ENCODE measurements at places on chromosomes 13 and 19.

GRCh38 chr13:67281466-67281865 is 51.3 kb upstream of the PCDH9 start:
- no peak for DNase-seq

DNA sequence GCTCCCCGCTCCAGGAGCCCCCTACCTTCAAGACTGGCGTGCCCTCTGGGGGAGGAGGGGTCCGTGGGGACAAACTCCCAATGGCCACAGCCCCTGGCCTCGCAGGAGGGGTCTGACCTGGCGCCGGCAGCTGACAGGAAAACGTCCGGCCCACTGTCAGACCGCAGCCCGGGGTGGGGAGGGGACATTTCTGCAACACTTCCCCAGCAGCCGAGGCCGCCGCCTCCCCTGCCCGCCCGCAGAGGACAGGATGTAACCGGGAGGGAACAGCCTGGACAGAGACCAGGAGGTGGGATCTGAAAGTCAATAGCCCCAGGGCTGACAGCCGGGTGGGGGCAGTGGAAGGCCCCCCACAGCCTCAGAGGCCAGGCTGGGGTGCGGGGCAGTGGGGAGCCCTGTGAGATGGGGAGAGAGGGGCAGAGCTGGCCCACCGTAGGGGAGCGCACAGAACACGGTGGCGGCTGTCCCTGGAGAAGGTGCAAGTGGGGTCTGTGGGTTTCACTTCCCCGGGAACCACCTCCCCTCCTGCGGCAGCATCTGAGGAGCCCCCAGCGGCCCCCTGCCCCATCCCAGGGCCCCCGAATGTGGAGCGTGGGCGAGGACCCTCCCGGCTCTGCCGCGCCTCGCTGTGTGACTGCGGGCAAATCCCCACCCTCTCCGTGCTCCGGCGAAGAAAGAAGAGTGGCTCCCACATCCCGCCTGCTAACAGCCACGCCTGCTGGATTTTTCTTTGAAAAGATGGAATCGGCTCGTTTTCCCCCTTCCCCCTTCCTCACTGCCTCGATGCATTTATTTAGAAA is at the start of gene PEAK3:
Gene PEAK3, minus strand, starts transcription at position 114 of the 800 bp plus-strand sequence. CDS start 1,244 bp downstream, outside the sequence.
- DNase-seq = no peak

DNA sequence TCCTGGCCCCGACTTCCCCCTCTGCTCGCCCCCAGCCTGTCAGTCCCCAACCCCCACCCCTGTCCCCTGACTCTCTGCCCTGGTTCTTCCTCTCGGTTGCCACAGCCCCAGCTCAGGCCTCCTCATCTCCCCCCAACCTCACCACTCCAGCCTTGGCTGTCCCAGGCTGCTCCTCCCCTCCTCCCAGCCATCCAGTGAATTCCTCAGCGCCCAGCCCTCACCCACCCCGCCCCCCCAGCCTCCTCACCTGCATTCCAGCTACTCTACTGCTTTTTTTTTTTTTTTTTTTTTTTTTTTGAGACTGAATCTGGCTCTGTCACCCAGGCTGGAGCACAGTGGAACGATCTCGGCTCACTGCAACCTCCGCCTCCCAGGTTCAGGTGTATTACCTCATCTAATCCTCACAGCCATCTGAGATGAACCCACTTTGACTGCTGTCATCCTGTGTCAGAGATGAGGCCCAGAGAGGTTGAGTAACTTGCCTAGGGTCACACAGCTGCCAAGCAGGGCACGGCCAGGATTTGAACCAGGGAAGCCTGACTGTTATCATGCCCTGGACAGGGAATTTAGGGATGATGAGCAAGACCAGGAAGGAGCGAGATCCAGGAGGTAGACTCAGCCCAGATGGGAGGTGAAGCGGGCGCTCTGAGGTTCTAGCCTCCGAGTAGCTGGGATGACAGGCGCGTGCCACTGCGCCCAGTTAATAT is 2.6 kb downstream of the SULT2B1 start:
- DNase-seq = no peak

DNA sequence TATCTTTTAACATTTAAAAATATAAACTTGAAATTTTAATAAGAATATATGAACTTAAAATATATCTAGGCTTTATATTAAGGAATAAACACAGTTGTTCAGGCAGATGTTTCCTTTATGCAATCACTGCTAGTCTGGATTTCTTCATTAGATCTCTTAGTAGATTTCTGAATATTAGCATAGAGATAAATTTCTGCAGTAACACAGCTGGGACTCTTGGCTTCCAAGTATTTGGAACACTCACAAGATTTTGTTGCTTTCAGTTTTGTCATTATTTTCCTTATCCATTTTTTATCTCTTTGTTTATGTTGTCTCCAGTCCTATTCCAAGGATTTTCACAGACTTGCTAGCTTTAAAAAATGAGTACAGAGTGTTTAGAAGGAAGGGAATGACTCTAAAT is 857.1 kb downstream of the GPC5 start:
- DNase-seq = no peak

GRCh38 chr19:10449037-10449436 is 28.7 kb downstream of the PDE4A start:
- no peak for DNase-seq

DNA sequence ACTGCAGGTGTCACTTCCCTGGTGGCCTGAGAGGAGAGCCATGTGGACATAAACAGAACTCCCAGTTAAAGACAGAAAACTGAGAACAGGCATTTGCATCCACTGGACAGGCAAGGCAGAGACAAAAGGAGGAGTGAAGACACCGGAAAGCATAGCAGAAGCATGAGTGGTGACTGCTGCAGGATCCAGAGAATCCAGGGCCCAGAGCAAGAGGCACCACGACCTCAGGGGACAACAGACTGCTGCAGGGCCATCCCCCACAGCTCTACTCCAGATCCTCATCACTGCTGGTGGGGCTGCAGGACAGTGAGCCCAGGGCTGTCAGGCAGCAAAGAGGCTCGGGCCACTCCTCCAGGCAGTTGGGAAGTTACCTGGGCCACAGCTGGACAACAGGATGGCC is 14.5 kb upstream of the ISYNA1 start:
- DNase-seq = no peak

DNA sequence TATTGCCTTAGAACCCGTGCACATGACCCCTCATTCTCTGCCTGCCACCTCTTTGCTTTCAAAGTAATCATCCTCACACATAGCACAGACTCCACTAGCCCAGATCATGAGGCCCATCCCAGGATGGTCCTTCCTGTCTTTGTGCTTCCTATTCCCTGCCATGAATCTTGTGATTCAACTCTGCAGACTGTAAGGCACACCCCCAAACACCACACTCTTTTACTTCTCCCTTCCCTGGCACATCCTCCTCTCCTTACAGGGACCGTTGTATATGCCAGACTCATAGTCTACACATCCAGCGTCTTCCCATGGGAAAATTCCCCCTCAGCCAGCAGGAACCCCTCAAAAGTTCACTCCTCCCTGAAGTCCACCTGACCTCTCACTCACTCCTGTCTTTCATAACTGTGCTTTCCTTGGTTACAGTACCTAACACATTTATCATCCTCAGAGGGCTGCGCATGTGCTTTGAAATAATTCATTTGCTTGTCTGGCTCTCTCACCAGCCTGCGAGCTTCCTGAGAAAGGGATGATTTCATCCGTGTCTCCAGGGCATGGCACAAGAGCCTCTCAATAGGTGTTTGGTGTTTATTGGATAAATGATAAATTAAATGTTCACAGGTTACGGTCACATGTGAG is 26.8 kb upstream of the LRCH1 start:
- no peak for DNase-seq

- no peak for DNase-seq
These were observed 344.4 kb upstream of the PCDH9 start for GRCh38 chr13:67574320-67575233.

DNA sequence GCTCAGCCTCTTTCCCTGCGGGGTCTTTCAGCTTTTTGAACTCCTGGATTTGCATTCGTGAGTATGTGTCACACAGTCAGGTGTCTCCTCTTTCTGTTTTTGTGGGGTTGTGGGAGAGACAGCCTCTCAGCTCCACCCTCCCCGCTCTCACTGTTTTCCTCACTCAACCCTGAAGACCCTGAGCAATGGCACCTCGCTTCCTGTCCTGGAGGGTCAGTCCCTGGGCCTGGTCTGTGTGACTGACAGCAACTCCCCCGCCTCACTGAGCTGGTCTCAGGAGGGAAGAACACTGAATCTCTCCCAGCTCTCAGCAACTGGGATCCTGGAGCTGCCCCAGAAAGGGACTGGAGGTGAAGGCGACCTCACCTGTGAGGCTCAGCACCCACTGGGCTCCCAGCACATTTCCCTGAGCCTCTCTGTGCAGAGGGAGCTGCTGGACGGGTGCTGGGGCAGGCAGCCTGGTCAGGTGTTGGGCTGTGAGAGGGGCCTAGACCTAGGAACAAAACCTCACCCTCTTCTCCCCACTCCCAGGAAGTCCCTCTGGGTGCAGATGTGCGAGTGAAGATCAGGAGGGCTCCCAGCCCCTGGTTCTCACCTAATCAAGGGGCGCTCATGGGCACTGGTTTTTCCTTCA is 4.2 kb upstream of the SIGLEC7 start:
- DNase-seq = no peak

GRCh38 chr19:35247526-35248309 is 1.1 kb upstream of the LSR start:
- DNase-seq = peak; percentile 75

- DNase-seq = no peak
These were observed 46.0 kb downstream of the RBM26 start for GRCh38 chr13:79360095-79360494.

DNA sequence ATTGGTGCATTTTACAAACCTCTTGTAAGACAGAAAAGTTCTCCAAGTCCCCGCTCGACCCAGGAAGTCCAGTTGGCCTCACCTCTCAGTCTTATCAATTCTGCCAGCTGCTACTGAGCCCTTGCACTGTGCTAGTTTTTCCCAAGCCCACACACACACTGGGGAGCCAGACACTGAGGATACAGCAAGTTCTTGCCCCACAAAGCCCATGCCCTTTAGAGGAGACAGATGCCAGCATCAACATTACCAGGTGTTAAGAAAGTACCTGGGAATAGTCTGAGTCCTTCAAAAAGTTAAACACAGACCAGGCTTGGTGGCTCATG is 175.0 kb downstream of the PTPRS start:
- no peak for DNase-seq

- DNase-seq = peak; percentile 86
These were observed 9.7 kb upstream of the GIPC1 start for GRCh38 chr19:14505488-14506239.

- no peak for DNase-seq
These were observed 37.8 kb downstream of the ELF1 start for GRCh38 chr13:40981361-40981760.

DNA sequence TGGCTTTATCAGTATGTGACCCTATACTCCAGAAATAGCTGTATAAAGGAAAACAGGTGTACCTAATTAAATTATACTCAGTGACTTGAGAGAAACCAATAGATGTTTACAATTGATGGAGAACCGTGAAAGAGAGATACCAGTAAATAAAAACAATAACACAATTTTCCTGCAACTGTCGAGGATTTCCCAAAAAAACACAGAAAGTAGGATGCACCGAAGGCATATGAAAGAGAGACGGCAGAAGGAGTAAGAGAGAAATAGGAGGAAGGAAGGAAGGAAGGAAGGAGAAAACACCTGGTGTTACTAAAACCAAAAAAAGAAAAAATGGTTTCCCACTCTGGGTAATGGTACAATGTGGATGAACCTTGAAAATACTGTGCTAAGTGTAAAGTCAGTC is 6.8 kb upstream of the ZNF229 start:
- no peak for DNase-seq

DNA sequence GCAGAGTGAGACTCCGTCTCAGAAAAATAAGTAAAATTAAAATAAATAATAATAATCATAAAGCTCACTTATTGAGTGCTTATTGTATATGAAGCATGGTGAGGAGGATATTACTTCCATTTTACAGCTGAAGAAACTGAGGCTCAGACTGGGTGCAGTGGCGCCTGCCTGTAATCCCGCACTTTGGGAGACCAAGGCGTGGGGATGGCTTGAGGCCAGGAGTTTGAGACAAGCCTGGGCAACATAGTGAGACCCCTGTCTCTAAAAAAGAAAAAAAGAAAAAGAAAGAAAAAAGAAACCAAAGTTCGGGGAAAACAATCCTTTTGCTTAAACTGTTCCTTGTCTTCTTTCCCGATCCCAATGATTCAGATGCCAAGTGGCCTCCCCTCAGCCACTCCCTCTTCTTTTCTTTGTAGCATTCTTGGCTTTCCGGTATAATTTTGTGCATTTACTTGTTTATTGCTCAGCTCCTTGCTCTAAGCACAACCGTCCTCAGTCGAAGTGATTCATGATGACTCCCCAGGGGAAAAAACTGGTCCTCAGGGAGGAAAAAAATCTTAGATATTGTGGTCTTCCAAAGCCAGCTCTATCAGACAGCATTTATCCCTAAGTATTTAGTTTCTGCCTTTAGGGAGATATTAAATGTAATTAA is 965 bp upstream of the EIF3G start:
- no peak for DNase-seq

- peak; percentile 57 for DNase-seq
These were observed 32.7 kb upstream of the GPR183 start for GRCh38 chr13:99339736-99340397.

GRCh38 chr13:30138511-30138910 is 168.8 kb downstream of the KATNAL1 start:
- no peak for DNase-seq

DNA sequence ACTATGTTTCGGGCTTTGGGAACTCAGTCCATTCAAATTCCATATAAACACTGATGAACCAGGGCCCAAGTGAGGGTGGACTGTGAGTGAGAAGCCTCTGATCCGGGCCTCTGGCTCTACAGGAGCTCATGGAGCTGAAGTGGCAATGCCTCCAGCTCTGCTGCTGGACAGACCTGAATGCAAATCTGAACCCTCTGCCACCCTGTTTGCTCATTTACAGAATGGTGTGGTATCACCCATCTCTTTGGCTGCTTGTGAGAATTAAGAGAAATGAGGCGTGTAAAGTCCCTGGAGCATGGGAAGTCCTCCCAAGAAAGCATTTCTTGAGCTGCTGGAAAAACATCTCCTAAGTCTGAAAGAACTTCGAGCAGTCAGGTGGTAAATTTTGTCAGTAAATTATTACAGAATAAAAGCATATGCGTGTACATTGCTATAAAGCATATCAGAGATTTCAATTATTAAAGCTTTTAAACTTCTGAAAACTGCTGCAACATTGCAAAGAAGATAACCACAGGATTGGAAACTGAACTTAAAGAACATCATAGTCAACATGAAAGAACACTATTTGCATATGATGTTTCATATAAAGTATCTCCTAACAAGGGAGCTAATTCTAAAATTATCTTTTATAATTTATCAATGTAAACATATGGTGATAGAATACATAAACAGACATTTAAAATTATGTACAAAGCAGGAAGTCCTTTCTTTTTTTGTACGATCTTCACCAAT is 369.0 kb downstream of the UQCRFS1 start:
- no peak for DNase-seq

All from activated CD4-positive, alpha-beta T cell treated with anti-CD3 and anti-CD28 coated beads, Interleukin-2, amount 50 U/mL, for 48 hours (primary cell).